ENCODE measurements at places on chromosomes 5 and 9.

DNA sequence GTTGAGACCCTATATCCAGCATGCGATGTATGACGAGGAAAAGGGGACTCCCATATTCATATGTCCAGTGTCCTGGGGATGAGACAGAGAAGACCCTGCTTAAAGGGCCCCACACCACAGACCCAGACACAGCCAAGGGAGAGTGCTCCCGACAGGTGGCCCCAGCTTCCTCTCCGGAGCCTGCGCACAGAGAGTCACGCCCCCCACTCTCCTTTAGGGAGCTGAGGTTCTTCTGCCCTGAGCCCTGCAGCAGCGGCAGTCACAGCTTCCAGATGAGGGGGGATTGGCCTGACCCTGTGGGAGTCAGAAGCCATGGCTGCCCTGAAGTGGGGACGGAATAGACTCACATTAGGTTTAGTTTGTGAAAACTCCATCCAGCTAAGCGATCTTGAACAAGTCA, 17.1 kb downstream of the BTNL3 start:
- no peak for DNase-seq

GRCh38 chr5:75389430-75389829, 52.4 kb downstream of the HMGCR start:
- DNase-seq: no peak

DNA sequence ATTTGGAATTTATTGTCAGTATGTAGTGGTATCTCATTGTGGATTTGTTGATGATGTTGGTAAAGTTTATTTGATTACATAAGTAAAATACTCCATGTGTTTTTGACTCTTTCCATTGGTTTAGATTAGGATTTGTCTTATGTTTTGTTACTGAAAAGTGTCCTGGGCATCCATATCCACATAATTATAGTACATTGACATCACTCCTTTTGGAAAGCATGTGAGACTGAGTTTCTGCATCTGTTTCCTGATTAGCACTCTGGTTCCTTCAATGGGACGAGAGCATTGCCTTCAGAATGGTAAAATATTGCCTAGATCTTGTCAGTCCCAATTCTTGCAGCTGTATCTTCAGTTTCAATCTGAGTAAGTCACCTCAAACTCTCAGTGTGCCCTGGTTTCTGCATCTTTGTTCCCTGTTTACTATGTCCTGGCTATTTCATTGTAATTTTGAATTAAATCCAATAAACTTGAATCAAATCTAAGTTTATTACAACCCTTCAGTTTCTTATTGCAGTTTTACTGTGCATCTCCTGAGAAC, 128.1 kb downstream of the FBXO38 start:
- DNase-seq: no peak

DNA sequence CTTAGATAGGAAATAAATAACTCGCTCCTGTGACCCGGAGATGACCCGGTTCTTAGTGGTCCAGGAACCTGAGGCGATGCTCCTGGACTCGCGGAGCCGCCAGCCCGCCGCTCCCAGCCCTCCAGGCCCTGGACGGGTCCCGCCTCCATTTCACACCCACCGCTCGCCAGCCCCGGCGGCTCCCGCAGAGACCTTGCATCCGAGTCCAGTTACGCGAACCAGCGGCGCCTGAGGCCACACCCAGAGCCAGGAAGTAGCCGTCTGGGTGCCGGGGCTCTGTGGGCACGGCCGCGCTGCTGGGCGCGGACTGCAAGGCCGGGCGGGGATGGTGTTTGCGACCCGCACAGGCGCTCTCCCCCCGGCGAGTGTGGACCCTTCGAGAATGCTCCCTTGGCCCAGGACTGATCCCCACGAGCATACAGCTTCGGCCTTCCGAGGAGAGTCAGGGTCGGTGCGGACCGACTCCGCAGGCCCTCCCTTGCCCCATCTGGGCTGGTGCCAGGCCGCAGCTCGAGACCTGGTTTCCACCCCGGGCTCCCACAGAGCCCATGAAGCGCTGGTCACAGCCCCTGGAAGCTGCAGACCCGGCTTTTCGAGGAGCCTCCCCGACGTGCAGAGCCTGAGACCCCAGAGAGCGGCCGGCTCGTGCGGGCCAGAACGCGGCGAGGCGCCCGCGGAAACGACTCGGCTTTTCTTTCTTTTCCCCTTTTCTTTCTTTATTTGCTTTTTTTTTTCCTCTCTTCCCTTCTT, 5.2 kb upstream of the BARX1 start:
- DNase-seq: no peak

GRCh38 chr5:14063691-14064090, 79.5 kb upstream of the TRIO start:
- DNase-seq: no peak

DNA sequence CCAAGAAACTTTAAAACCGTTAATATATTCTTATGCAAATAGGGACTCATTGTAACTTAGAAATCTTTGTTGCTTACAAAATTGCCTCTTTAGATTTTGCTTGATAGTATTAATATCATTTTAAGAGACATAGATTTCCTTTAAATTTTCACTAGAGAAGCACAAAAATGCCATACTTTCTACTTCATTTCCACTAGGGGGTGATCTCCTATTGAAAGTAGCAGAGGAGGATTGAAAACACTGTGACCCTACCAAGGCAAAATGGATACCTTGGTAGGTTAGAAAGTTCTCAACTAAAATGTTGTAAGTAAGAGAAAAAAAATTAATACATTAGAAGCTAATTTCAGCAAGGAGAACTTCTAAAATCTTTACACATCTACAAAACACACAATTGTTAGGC, 204.9 kb downstream of the CHSY3 start:
- no peak for DNase-seq

GRCh38 chr9:133099726-133100505, 21.1 kb downstream of the RALGDS start:
- no peak for DNase-seq

DNA sequence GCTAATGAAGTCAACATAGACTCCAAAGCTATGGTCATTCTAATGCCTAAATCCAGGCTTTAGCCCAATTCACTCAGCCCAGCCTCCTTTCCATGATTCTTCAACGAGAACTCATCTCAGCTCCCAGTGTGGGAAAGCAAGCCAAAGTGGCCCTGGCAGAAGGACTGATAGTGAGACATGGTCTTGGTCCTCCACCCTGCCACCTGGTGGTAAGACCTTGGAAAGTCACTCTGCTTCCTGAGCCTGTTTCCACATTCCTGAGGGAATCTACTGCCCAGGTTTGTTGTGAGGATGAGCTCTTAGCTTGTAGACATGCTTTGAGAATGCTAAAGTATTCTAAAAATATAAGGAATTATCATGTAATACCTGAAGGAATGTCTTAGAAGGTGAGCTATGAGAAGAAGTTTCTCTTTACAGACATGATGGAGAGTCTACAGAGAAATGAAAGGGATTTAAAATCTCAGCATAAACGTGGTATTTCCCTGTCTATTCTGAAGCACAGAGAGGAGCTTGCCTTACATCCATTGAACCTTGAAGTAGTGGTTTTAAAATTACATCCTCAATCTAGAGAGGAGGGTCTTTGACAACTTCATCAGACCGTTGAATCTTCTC, 173.5 kb downstream of the TRIM32 start:
- no peak for DNase-seq

DNA sequence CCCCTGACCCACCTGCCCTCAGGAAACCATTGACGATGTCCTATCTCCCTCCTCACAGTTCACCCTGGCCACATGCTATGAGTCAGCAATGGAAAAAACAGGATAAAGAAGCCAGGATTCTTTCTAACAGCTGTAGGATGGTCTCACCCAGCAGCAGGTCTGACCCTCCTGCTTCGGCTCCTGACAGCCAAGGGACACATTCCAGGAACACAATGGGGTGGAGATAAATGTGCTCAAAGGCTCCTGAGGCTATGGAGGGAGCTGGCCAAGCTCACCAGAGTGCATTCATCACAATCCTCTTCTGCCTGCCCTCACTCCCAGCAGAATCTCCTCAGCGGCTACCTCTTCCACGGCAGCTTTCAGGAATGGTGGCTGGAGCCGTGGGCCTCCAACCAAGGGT, 170.3 kb downstream of the PJA2 start:
- DNase-seq: no peak
